Esophagus mucosa (tissue), 1 donor: ENCODE measurements at places on chromosomes 12 and 14. TPM values are rescaled to one million over a fixed set of nuclear protein-coding genes. Genes with fewer than 3 reads are reported as not detected.

The KRT74 gene
- total RNA-seq = 0.12 TPM

The TAS2R8 gene
- not detected for total RNA-seq

The PLEK2 gene
- 24.5 TPM for total RNA-seq

The CAMKK2 gene
- total RNA-seq = 17.5 TPM

The CIDEB gene
- 27.4 TPM for total RNA-seq

The IL22 gene
- 0.44 TPM for total RNA-seq

The KLRF1 gene
- total RNA-seq = 0.36 TPM

The HVCN1 gene
- total RNA-seq = 1.3 TPM

The CIROP gene
- not detected for total RNA-seq

The SLC15A4 gene
- 12.8 TPM for total RNA-seq

The KRT85 gene
- not detected for total RNA-seq

The ANO4 gene
- total RNA-seq = not detected

The LRRC43 gene
- total RNA-seq = 0.12 TPM

The P2RX2 gene
- total RNA-seq = not detected

The ALG10 gene
- total RNA-seq = 5.7 TPM

The NR1H4 gene
- total RNA-seq = not detected

- ATAC-seq = no peak
Measured at GRCh38 chr12:96036765-96037455, 1.5 kb upstream of the LTA4H start.

- no peak for ATAC-seq
Measured at GRCh38 chr14:56594428-56594827, 14.8 kb downstream of the TMEM260 start.

DNA sequence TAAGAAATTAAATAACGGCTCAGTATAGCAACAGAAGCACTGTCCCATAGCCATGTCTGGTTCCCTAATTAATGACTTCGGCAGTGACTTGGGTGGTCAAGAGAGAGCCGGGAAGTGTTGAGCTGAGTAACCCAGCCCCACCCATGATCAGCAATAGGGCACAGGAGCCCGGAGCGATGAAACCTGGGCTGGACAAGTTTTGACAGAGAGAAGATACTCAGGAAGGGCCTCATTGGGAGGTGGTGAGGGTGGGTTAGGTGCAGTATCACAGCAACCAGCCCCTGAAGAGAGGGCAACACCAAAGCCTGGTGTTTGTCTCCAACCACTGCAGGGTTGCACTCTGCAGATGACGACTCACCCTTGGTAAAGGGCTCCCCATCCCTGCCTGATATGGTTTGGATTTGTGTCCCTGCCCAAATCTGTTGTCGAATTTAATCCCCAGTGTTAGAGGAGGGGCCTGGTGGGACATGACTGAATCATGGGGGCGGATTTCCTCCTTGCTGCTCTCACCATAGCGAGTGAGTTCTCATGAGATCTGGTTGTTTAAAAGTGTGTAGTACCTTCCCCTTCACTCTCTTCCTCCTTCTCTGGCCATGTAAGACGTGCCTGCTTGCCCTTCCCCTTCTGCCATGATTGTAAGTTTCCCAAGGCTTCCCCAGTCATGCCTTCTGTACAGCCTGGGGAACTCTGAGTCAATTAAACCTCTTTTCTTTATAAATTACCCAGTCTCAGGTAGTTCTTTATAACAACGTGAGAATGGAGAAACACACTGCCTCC lies 124.9 kb upstream of the MED13L start:
- peak; percentile 78 for ATAC-seq

DNA sequence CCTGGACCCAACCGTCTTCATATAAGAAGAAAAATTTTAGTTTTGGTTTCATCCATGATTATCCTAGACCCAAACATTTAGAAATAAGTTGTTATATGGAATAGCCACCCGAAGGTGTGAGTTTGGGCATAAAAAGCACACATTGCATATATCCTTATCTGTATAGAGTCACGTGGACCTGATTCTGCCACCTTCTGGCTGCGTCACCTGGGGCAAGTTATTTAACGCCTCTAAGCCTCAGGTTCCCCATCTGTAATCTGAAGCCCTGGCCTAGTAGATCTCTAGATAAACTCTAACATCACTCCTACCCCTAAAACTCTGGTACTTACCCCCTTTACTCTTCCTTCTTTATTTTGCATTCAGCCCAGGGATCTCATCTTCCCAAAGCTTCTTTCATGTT lies 14.3 kb upstream of the KRT5 start:
- ATAC-seq = no peak

DNA sequence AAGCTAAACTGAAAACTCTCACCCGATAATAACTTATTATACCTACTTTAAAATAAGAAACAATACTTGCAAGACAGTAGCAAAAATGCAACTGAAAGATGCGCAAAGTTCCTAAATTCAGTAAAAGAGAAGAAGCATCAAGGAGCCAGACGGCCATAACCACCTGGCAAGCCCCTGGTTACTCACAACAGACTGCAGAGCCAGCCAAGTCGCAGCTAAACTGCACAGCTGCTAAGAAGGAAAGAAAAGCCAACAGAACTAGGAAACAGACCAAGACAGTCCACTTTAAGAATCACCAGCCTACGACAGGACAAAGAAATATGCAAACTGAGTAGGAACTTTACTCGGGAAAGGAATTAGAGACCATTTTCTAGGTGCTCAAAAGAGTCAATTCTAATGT lies 127.9 kb downstream of the TMTC1 start:
- ATAC-seq = no peak

- ATAC-seq = no peak
Measured at GRCh38 chr14:31024010-31024480, 1.4 kb upstream of the AP4S1 start.

DNA sequence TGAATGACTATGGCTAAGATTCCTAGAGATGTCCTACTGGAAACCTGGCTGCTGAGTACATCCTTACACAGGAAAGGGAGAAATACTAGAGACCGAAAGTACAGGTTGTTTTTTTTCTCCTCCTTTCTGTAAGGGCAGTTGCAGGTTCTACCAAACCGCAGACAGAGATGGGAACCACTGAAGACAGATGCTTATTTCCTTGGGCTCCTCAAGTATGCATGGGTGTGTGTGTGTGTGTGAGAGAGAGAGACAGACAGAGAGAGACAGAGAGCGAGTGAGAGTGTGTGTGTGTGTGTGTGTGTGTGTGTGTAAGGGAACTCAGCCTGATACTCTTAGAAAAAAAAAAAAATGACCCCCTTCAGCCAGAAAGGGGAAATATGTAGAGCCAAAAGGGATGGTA lies 42.5 kb downstream of the MAP4K5 start:
- ATAC-seq = no peak

DNA sequence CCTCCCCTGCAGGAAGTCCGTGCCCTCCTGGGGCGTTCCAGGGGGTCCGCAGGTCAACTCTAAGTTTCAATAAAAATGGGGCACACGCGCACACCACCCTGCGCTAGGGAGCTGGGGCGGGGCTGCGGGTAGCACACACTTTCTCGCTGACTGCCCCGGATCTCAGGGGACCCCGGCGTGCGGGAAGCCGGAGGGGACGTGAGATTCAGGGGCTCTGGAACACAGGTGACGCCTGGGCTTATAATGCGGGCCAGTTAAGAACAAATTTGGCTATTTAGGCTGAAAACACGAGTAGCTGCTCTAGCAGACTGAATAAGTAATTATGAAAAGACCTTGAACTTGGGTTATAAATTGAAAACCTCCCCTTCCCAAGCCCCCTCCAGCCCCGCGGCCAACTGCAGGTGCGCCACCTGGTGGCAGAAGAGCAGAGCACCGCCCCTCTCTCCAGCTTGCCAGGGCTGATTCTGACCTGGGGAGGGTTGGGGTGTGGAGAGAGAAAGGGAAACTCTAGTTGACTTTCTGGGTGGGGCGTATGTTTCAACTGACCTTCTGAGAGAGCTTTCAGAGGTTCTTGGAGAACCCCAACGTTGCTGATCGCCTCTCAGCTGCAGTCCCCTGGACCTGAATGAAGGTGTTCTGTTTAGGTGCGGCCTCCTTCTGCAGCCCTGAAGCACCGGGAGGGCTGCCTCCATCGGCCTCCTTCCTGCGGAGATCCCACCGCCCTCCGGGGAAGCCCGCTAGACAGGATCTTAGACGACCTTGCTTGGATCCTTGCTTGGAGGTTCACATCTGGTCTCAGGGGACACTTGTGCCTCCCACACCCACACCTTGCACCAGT lies 118.4 kb upstream of the EVL start:
- peak; percentile 64 for ATAC-seq

DNA sequence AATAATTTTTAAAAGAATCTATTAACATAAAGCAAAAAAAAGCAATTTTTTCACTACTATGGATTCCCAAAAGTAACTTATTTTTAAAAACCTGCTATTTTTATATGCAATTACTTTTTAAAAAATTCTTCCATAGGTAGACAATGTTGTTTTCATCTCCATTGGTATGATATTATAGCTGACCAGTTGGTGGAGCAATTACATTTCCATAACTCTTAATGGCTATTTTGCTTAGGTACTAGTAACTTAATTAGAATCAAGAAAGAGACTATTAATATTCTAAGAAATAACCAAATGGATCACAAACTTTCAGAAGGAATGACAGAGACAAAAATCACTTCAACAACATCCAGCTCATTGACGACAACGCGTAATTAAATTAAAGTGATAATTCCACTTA lies 64.7 kb upstream of the PTCSC3 start:
- ATAC-seq = no peak

DNA sequence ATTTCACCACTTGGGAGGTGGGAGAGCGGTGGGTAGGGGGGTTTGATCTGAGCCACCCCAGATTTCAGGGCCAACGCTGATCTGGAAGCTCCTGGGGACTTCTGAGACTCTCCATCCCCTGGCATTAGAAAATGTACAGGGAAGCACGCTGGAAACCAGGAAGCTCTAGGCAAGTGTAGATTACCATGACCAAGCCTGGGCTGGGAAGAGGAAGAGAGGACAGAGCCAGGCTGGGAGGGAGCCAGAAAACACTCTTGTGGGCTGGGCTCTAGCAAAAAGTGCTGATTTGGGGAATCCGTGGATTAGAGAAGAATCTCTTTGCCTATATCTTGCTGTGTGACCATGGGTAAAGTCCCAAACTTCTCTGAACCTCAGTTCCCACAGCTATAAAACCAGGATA lies 236.7 kb downstream of the BCL11B start:
- ATAC-seq = peak; percentile 71

- peak; percentile 17 for ATAC-seq
Measured at GRCh38 chr12:50734409-50735263, 29.3 kb upstream of the ATF1 start.

GRCh38 chr12:95181103-95181502 lies 36.2 kb downstream of the FGD6 start:
- no peak for ATAC-seq

DNA sequence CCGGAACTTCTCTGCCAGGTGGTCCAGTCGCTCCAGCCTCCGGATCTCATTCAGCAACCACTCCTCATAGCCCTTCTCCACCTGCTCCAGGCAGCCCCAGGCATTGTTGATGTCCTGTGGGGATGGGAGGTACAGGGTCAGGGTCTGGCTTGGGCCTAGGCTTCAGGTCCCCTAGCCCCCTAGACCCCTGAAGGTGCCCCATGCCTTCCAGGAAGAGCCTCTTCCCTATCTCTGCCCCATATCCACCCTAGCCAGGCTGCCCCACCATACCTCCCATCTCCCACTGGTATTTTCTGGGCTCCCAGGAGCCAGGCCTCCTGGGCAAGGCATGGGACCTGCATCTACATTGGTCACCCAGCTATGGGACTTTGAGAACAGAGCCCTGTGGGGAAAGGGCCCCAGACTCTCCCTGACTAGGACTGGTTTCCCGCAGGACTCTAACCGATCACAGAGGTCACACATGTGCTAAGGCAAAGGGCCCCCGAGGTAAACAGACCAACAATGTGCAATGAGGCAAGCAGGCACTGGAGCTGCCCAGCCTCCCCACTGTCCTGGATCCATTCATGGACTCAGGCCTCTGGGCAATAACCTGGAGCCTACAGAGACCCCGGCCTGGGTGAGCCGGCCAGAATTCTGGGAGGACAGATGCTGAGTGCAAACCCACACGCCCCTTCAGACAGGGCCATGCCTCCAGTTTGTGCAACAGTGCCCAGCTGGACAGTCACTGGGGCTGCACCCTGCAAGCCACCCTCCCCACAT lies 88.8 kb downstream of the ACTN1 start:
- no peak for ATAC-seq

- ATAC-seq = peak; percentile 34
Measured at GRCh38 chr14:75456069-75456996, 28.5 kb downstream of the JDP2 start.

DNA sequence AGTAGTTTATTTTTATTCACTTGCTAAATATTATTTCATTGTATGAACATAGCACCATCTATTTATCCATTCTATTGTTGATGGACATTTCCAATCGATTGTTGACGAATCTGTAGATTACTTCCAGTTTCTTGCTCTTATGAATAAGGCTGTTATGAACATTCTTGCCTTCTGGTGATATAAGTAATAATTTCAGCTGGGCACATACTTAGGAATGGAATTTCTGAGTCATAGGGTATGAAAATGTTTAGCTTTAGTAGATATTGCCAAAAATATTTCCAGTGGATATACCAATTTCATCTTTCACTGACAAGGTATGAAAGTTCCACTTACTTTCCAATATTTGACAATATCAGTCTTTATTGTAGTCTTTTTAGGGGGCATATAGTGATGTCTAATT lies 468.5 kb downstream of the ETNK1 start:
- ATAC-seq = no peak

- ATAC-seq = peak; percentile 24
Measured at GRCh38 chr12:2550561-2551411, 244.0 kb upstream of the FKBP4 start.

DNA sequence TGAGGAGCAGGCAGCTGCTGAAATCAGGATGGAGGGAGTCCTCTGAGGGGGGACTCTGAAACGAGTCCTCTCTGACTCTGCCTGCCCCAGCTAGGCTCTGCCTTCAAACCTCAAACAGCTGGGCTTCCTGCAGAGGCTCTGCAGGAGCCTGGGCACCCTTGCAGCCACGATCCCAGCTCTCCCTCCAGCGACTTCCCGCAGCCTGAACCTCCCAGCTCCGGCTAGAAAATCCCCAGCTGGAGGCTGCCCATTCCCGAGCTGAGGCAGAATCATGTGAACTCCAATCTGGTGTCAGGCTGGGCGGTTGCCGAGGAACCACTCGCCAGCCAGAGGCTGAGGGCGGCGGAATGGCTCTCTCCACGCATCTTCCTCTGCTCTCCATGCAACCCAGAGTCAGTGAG lies at the start of gene GPR68:
GPR68 (minus strand) TSS at position 204 of the 401 bp plus-strand sequence. CDS start 9,654 bp downstream, outside the sequence.
- ATAC-seq = peak; percentile 10

DNA sequence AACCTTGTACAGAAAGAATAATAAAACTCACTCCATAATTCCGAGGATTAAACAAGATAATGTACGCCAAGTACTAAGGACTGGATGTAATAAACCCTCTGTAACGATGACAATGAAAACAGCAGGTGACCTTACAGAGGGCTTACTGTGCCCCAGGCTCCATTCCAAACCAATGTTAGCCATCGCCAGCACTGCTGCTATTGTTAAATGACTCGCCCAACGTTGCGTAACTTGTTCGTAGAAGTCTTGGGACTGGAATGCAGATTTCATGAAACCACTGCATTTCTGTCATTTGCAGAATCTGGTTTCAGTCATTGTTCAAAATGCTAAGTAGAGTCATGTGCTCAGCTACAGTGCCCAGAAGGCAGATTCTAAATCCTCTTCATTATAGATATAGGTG lies 728 bp upstream of the STON2 start:
- ATAC-seq = peak; percentile 90
